ENCODE measurements at places on chromosomes 16 and 17.
A peak's percentile ranks its signal among the peaks of the same experiment; 100 is the strongest.

GRCh38 chr17:1532836-1533602 lies 16.6 kb upstream of the INPP5K start:
- DNase-seq, result peak; percentile 7

GRCh38 chr16:14958970-14959369 lies 15.9 kb upstream of the PDXDC1 start:
- no peak for DNase-seq

DNA sequence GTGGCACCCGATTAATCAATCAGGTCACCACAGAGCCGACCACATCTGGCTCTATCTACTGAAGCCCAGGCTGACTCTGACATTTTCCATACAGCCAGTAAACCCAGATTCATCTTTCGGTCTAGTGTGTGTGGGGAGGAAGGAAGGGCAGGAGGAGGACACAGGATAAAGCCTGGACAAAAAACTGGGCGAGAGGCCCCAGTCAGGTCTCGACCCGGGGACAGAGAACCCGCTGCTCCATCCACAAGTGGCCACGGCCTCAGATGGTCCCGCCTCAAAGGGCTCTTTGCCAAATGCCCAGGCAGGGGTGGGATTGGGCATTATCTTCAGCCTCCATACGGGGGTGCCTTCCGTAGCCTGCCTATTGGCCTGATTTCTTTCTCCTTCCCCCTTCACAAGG lies 7.8 kb downstream of the ABR start:
- DNase-seq, result no peak

DNA sequence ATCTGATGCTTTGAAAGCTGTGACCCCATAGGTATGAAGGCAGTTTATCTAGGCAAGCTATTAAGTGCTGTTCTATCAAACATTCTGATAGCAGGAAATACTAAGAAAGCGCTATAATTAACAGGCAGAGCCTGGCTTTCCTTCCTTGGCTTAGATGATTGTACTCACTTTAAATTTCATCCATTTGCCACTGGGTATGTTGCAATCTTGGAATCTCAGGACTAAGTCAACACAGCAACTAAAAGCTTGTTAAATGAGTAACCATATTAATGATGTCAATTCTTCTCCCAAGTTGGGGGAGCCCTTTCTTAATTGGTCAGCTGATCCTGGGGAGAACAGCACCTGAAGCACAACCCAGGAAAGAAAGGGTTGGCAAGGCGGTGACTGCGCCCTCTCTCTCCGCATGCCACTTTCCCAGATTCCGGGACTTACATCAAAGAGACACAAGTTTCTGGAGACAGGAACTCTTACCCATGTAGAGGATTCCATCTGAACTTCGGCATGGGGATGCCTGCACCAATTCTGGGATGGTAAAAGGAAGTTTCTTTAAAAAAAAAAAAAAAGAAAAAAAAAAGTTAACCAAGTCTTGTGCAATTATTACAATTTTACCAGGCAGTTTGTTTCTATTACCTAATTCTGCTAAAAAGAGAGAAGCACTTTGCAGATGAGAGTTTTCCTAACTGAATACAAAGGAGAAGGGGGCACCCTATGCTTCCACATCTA lies 54.4 kb upstream of the ICAM2 start:
- DNase-seq, result no peak

- no peak for DNase-seq
Measured at GRCh38 chr16:81505011-81505661, 60.5 kb downstream of the CMIP start.

- DNase-seq, result no peak
Measured at GRCh38 chr17:48570325-48571023, 7.7 kb downstream of the HOXB4 start.

GRCh38 chr17:34750004-34750403 lies 170.6 kb downstream of the TMEM132E start:
- DNase-seq, result no peak

GRCh38 chr17:3002538-3003295 lies 60.7 kb downstream of the OR1D5 start:
- no peak for DNase-seq

GRCh38 chr17:78125976-78126894 lies 2.3 kb downstream of the TMC6 start:
- no peak for DNase-seq

- no peak for DNase-seq
Measured at GRCh38 chr16:50837324-50837723, 95.4 kb downstream of the CYLD start.

GRCh38 chr16:31436221-31437045 lies 6.2 kb downstream of the ZNF843 start:
- DNase-seq, result no peak

DNA sequence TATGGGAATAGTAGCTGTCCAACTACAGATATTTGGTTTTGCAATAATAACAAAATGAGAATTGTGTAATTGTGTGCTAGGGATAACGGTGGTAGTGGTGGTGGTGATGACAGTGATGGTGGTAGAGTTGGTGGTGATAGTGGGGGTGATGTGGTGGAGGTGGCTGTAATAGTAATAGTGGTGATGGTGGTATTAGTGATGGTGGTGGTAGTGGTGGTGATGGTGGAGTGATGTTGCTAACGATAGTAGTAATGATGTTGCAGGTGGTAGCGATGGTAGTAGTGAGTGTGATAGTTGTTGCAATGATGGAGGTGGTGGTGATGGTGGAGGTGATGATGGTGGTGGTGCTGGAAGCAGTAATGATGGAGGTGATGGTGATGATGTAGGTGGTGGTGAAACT lies 94.4 kb downstream of the HS3ST3B1 start:
- DNase-seq, result no peak

DNA sequence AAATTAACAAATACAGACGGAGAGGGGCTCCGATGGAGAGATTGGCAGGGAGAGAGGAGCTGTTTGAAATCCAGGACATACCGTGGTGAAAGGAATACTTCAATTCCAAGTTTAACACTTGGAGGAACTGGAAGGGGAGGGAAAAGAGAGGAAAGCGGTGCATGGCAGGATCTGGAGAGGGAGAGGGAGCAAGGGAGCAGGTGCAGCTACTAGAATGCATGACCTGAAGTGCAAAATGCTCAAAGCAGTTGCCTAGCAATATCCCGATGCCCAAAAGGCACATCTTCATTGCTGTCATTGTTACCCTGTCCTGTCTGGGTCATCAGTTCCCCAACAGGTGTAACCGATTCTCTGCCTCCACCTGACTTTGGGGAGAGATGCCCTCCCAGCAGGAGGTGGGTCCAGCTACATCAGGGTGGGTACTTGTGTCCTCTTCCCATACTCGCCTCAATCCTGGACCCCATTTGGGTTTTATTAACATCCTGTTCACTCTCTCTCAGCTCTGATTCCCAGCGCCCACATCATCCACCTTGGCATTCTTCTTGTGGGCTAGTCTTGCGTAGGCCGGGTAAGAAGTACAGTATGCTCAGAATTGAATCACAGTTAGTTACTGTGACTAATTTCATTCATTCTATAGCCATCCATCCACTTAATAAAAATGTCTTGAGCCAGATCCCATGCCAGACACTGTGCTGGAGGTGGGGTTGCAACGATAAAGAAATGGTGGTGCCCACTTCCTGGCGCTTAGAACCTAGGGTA lies 37.4 kb upstream of the EMP2 start:
- DNase-seq, result no peak

- no peak for DNase-seq
Measured at GRCh38 chr16:55853114-55853513, 20.2 kb upstream of the CES1 start.

GRCh38 chr17:49459401-49459984 lies 35.6 kb upstream of the NGFR start:
- DNase-seq, result no peak

DNA sequence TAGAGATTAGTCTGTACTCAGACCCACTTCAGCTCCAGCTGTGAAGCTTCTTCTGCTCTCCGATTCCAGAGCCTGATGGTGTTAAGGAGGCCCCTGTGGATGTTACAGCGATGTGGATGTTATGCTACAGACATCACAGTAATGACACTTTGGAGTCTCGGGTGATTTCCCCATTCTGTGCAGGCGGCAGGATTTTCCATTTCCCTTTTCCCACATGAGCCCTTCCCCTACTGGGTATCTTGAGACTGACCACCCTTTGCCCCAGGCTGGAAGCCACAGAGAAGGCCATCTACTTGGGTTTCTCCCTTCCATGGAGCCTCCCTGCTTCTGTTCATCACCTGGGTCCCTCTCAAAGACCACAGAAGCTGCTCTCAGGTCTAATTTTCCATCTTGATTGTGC lies 78.3 kb downstream of the KCNJ12 start:
- no peak for DNase-seq

- no peak for DNase-seq
Measured at GRCh38 chr16:15521390-15521757, 87.0 kb downstream of the BMERB1 start.

DNA sequence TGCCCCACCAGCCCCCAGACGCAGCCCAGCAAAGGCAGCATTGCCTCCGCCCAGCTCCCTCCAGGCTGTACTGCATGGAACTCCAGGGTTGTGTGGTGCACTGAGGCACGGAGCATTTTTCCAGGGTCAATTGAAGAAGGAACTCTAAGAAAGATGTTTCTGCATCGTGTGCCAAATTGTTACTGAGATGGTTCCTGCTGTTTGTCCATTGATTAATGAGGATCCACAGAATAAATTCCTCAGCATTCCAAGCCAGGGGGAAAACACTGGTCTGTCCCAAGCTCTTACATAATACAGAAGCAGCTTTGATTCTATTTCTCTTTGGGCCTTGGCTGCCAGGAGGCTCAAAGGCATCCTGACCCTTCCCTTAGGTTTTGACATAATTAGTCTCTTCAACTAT lies 80.9 kb downstream of the ZNF423 start:
- no peak for DNase-seq

DNA sequence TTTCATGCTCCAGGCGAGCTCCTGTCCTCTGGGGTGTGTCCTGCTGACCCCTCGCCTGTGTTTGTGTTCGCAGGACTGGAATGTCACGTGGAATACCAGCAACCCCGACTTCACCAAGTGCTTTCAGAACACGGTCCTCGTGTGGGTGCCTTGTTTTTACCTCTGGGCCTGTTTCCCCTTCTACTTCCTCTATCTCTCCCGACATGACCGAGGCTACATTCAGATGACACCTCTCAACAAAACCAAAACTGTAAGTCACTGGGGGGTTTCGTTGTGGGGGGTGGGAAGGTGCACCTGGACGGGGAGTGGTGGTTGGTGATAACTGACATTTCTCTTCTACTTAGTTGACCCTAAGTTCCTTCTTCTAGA lies 58.3 kb downstream of the ABCC1 start:
- DNase-seq, result no peak

- DNase-seq, result no peak
Measured at GRCh38 chr17:36034127-36034526, 16.4 kb upstream of the CCL23 start.

GRCh38 chr17:58595194-58595792 lies 80.9 kb upstream of the MTMR4 start:
- DNase-seq, result no peak

GRCh38 chr16:7615565-7615964 lies 282.9 kb downstream of the RBFOX1 start:
- no peak for DNase-seq

DNA sequence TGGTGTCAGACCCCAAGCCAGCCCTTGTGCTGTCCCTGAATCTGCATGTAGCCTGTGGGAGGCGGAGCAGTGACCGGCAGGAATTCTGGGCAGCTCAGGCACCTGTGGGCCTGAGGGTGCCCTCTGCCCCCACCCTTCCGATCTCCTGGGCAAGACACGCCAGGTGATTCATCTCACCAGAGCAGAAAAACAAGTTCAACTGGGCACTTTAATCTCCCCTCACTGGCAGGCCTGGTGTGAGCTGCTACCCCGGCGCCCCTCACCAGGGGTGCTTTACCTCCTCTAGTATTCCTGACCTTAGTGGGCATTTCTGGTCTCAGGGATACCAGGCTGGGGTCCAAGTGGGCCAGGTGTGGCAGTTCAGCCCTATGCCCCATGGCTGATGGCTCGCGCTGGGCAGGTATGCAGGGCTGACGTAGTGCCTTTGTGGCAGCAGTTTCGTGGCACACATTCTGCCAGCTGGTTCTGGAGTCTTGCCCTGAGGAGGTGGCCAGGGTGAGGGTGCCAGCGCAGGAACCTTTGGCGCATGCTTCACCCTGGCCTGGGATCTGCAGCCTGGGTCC lies 6.0 kb downstream of the ERBB2 start:
- no peak for DNase-seq

DNA sequence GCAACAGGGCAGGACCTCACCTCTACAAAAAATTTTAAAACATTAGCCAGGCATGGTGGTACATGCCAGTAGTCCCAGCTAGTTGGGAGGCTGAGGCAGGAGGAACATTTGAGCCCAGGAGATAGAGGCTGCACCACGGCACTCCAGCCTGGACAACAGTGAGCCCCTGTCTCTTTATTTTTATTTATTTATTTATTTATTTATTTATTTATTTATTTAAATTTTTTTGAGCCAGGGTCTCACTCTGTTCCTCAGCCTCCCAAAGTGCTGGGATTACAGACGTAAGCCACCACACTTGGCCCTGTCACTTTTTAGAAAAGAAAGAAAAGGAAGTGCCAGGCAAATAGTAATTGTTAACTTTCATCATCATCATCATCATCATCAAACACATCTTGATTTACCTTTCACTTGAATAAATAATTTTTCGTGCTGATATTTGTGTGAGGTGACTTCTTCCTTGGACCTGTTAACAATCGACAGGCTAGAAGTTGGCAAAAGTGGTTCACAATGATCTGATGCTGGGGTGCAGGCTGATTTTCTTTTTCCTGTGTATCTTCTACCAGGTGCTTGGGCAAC lies 6.6 kb downstream of the PALB2 start:
- no peak for DNase-seq

DNA sequence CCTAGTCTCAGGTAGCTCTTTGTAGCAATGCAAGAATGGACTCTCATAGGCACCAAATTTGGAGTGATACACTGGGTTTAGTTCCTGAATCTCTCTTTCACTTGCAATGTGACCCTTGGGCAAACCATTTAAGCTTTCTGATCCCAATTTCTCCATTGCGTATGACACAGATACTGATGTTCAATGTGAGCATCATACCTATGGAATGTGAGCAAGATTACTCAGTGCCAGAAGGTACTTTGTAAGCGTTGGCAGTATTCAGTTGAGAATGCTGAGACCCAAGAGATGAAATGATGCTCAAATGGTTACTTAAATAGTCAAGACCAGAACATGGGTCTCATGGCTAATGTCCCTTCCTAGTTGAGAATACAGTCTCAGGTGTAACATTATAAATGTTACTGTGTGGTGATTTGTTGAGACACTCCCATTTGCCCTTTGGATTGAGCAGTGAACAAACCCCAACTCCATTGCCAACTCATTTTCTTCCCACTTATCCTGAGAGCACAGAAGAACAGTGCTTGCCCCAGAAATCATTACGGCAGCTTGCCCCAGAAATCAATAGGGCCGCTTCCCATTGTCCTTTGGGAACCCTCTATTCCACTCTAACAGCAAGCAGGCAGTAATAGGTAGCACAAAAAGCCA lies 134.1 kb downstream of the SOX9 start:
- no peak for DNase-seq

GRCh38 chr17:7480089-7480384 lies 606 bp upstream of the ZBTB4 start:
- DNase-seq, result no peak

- DNase-seq, result no peak
Measured at GRCh38 chr16:55577887-55578286, 11.4 kb downstream of the CAPNS2 start.

- DNase-seq, result no peak
Measured at GRCh38 chr17:64357191-64357981, 33.3 kb downstream of the PECAM1 start.

- DNase-seq, result no peak
Measured at GRCh38 chr16:73025151-73025855, 22.6 kb downstream of the ZFHX3 start.
